ENCODE measurements at places on chromosomes 1 and 21. TPM values are rescaled to one million over a fixed set of nuclear protein-coding genes. Genes with fewer than 3 reads are reported as not detected.

GRCh38 chr21:45640001-45640887, 3.3 kb upstream of the PCBP3 start:
- no peaks in the 10 kb centered on the region for H3K27me3 ChIP-seq
- no peak for DNase-seq
- peak overlapping the region; percentile 7 for H3K27ac ChIP-seq

DNA sequence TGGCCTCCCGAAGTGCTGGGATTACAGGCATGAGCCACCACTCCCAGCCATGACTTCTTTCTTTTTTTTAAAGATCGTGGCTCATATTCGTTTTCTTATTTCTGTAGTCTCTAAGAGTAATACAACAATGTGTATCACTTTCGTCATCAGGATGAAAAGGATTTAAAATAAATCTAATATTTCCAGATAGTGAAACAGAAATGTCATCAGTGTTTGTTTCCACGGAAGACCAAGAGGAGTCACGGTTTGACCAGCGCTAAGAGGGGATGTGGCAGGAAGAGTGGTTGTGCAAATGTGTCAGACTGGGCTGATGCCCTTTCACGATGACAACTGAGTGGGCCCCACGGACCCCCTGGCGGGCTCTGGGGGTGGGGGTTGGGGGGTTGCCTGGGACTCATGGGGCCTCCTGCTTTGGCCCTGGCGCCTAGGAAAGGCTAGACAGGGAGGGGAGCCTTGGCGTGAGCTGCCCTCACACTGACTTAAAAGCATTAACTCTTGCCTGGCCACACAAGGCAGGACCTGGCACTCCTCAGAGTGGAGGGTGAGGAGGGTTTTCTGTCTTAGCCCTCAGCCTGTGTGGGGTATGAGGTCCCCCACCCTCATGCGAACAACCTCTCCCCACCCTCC, 8.4 kb downstream of the SOX13 start:
- H3K27ac ChIP-seq, result no peak overlapping the region
- no peaks in the 10 kb centered on the region for H3K36me3 ChIP-seq
- DNase-seq, result no peak
- peaks cover 65% of the 10 kb centered on the region for H3K4me1 ChIP-seq

DNA sequence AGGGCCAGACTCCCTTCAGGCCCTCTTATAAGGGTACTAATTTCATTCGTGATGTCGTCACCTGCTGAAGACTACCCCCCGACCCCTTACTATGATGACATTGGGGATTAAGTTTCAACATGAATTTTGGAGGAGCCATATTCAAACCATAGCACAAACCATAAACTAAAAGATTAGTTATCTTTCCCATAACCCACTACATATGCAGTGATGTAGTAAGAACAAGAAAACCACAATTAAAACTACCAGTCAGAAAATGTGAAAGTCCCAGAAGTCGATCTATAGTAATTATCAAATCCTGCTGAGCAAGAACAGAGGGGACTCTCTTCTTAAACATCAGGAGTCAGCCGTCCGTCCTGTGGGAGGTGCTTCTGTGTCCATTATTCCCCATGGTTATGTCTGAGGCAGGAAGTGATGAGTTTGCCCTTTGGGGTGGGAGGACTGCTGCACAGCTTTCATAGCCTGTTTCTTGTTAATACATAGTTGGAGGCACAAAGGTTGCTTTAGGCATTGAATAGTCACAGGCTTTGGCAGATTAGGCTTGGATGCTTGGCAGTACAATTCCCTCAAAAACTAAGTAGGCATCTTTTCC, 35.9 kb upstream of the PTGFRN start:
- no peak overlapping the region for H3K27ac ChIP-seq
- H3K27me3 ChIP-seq, result no peaks in the 10 kb centered on the region
- no peak for DNase-seq
- peaks cover 6% of the 10 kb centered on the region for H3K4me1 ChIP-seq

- H3K27me3 ChIP-seq, result no peaks in the 10 kb centered on the region
- DNase-seq, result no peak
- H3K4me3 ChIP-seq, result no peak overlapping the region
These were observed 356.4 kb upstream of the ADAMTS5 start for GRCh38 chr21:27323331-27323730.

DNA sequence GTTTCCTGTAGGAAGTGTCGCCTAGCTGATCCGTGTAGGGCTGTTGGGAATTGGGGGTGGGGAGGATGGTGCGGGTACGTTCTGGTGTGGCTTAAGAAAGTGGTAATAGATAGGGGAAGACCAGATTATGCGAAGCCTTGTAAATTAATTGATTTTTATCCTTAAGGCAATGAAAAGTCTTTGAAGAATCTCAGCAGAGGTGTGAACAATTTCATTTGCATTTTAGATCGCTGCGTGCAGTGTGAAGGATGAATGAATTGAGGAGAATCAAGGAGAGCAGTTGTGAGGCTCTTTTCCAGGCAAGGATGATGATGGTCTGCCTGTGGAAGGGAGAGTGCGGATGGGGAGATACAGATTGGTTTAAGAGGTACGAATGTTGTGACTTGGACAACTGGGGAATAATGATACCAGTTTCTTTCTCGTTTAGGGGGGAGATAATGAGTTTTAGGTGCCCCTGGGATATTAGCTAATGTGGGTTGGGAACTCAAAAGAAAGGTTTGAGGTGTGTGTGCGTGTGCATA, 813 bp upstream of the DEDD start:
- peak; percentile 23 for DNase-seq
- peaks cover 11% of the 10 kb centered on the region for H3K36me3 ChIP-seq
- H3K4me1 ChIP-seq, result peaks cover 18% of the 10 kb centered on the region
- peak overlapping the region; percentile 90 for H3K4me3 ChIP-seq
- H3K27me3 ChIP-seq, result no peaks in the 10 kb centered on the region

- H3K27ac ChIP-seq, result no peak overlapping the region
- no peak for DNase-seq
- H3K36me3 ChIP-seq, result no peaks in the 10 kb centered on the region
- no peaks in the 10 kb centered on the region for H3K27me3 ChIP-seq
These were observed 118.2 kb upstream of the ZNF678 start for GRCh38 chr1:227445092-227445674.

DNA sequence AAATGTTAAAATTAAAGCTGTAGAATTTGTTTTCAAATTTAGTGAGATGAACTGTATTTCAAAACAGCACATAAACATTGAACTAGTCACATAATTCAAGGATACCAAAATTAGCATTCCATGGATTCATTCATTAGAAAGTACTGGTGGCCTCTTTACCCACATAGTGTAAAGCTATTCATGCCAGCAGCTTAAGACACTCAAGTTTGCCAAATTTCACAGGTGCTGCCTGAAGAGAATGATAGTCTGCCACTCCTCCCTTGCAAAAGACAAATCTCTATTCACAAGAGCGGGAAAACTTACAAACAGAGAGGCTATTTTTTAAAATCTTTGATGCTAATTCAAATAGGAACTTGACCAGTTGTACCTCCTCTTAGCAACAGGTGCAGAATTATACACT, 337.0 kb downstream of the BRINP3 start:
- no peak overlapping the region for H3K4me3 ChIP-seq
- peaks cover 5% of the 10 kb centered on the region for H3K27me3 ChIP-seq
- no peaks in the 10 kb centered on the region for H3K36me3 ChIP-seq
- DNase-seq, result no peak

GRCh38 chr21:25862596-25862995, 127.8 kb downstream of the GABPA start:
- no peak overlapping the region for H3K27ac ChIP-seq
- no peaks in the 10 kb centered on the region for H3K4me1 ChIP-seq
- DNase-seq, result peak; percentile 74
- no peak overlapping the region for H3K4me3 ChIP-seq
- no peaks in the 10 kb centered on the region for H3K27me3 ChIP-seq
- no peaks in the 10 kb centered on the region for H3K36me3 ChIP-seq

DNA sequence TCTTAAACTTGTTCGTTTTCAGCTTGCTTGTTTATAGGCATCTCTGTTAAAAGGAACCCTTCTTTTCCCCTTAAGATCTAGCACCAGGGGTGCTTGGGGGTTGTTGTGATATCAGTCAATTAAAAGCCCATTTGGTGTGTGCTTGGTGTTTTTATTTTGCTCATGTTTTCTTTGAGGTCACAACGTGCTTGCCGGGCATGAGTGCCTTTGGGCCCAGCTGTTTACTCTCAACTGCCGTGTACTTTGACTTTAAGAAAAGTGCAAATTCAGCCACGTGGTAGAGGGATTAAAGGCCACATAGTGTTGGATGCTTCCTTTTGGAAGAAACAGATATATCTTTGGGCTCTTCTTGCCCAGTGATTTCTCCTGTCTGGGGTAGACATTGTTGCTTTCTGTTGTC, 10.5 kb downstream of the ARID1A start:
- peak overlapping the region; percentile 24 for H3K4me3 ChIP-seq
- H3K27me3 ChIP-seq, result no peaks in the 10 kb centered on the region
- peaks cover 7% of the 10 kb centered on the region for H3K36me3 ChIP-seq
- H3K4me1 ChIP-seq, result peaks cover 64% of the 10 kb centered on the region

DNA sequence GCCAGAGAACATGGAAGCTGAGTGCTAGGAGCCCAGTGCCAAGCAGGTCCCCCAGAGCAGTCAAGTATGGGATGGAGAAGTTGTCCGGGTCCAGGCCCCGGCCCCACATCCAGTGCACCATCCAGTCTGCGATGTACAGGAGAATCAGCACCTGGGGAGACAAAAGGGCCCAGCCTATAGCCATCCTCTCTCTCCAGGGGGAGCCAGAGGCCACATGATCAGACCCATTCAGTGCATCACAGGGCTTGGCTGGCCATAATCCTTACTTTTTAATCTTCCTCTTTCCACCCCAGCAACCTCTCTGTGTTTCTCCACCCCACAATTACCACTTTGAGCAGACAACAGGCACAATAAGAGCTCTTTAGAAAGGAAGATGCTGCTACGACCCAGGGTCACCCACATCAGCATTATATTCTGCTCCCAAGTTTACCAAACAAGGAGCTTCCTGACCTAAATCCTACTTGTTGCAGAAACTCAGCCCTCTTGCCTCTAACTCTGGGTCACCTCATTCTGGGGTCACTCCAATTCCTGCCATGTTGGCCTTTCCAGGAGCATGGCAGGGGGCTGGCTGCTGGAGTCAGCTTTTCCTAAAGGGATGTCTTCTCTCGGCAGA, 16.4 kb upstream of the RAB29 start:
- H3K4me1 ChIP-seq, result no peaks in the 10 kb centered on the region
- peaks cover 6% of the 10 kb centered on the region for H3K36me3 ChIP-seq
- DNase-seq, result peak; percentile 77
- no peak overlapping the region for H3K4me3 ChIP-seq

DNA sequence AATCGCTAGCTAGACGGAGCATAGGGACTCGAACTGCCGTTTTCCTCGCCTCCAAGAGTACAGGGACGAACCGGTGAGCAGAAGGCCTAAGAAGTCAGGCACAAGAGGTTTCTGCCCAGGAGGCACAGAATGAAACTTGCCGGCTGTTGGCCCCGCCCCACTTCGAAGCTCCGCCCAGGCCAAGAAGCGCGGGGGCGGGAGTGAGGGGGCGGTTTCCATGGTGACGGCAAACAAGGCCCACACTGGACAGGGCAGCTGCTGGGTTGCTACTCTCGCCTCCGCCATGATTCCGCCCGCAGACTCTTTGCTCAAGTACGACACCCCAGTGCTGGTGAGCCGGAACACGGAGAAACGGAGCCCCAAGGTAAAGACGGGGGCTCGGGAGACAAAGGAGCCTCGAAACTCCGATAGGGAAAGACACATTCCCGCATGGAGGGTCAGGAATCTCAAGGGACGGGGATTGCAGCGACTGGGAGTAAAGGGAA, at the start of gene DNALI1:
Gene DNALI1, plus strand, starts transcription at position 229 of the 485 bp plus-strand sequence. Its CDS starts 55 bp downstream, at position 284.
- peaks cover 16% of the 10 kb centered on the region for H3K4me1 ChIP-seq
- no peak within 1 kb of the TSS for H3K27ac ChIP-seq
- peak; percentile 34 for DNase-seq
- H3K4me3 ChIP-seq, result no peak within 1 kb of the TSS

Gene ARV1
- total RNA-seq, result 29.4 TPM

Gene VASH2
- 4.7 TPM for total RNA-seq

Gene CFH
- total RNA-seq, result 1.9 TPM

Gene TMEM81
- total RNA-seq, result 6.3 TPM

Gene FASLG
- not detected for total RNA-seq

Gene SLAMF9
- 8.7 TPM for total RNA-seq
